ENCODE measurements at places on chromosomes 7 and 10.

GRCh38 chr10:19874791-19875190, 58.6 kb downstream of the PLXDC2 start:
- DNase-seq: no peak

DNA sequence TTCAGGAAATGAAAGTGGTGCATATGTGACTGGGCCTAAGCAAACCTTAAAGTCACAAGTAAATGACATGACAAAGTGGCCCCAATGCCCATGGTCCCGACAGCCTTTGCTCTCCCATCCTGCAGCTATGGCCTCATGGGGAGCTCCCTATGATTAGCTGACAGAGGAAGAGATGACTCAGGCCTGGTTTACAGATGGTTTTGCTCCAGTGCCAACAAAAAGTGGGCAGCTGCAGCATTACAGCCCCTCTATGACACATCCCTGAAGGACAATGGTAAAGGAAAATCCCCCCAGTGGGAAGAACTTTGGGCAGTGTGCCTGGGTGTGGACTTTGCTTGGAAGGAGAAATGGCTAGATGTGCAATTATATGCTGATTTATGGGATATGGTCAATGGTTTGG, 105.1 kb upstream of the ADCY1 start:
- DNase-seq: no peak

GRCh38 chr10:95485056-95485844, 75.9 kb downstream of the SORBS1 start:
- DNase-seq: no peak

DNA sequence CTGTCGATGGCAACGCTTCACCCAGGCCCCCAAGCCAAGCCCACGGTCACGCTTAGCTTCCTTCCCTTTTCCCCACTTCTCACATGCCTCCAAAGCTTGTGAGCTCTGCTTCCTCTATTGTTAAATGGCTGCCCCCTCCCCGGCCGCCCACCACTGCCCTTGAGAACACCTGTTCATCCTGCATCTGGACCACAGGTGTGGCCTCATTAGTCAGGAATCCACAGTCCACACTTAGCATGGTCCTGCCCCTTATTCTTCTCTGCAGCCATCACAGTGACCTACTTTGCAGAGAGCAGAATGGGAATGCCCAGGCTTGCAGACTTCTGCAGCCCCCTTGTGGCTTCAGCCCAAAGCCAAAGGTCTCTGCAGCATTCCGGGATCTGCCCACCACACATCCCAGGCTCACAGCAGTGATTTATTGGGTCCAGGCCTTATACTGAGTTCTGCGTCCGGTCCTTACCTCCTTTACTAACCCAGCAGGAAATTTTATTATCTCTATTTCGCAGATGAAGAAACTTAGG, 66.9 kb downstream of the PTPRE start:
- peak; percentile 55 for DNase-seq

GRCh38 chr10:8311526-8312070, 257.1 kb downstream of the GATA3 start:
- DNase-seq: no peak

DNA sequence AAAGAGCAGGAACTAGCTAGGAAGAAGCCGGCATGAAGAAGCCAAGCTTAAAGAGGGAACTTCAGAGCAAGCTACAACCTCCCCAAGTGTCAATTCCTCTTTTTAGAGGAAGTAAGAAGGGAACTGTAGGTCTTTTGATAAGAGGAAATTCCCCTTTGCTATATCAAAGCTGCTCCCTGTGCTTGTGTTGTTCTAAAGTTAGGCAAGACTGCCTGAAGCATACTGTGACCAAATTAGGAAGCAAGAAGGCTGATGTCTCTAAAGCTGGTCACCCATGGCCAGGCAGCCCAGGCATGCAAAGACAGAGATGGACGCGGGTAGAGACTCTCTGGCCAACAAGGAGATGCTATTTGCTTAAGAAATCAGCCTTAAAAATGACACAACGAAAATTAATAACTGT, 87.9 kb downstream of the RNF216 start:
- DNase-seq: no peak

DNA sequence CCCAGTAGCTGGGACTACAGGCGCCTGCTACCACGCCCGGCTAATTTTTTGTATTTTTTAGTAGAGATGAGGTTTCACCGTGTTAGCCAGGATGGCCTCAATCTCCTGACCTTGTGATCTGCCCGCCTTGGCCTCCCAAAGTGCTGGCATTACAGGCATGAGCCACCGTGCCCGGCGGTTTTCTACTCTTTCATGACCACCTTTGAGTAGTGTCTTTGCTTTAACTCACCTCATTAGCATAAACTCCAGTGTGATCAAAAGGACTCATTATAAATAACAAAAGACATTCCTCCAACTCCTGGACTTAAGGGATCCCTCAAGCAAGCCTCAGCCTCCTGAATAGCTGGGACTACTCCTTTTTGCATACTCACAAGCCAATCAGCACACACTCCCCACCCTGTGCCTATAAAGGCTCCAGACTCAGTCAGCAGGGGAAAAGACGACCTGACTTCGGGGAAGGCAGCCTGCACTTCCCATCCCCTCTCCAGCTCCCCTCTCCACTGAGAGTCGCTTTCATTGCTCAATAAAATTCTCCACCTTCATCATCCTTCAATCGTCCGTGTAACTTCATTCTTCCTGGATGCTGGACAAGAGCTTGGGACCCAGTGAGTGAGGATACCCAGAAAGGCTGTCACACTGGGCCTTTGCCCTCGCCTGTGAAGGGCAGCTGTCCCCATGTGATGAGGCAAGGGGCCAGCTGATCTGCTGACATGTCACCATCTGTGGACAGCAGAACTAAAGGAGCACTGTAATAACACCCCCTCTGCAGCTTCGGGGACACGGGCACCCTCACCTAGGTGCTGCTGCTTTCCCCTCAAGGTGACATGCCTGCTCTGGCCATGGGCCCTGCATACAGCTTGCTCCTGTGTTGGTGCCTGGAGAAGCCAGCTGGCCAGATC, 35.0 kb upstream of the EIF4H start:
- DNase-seq: no peak

- no peak for DNase-seq
Observed at GRCh38 chr7:157193274-157193673, 54.5 kb downstream of the UBE3C start.

DNA sequence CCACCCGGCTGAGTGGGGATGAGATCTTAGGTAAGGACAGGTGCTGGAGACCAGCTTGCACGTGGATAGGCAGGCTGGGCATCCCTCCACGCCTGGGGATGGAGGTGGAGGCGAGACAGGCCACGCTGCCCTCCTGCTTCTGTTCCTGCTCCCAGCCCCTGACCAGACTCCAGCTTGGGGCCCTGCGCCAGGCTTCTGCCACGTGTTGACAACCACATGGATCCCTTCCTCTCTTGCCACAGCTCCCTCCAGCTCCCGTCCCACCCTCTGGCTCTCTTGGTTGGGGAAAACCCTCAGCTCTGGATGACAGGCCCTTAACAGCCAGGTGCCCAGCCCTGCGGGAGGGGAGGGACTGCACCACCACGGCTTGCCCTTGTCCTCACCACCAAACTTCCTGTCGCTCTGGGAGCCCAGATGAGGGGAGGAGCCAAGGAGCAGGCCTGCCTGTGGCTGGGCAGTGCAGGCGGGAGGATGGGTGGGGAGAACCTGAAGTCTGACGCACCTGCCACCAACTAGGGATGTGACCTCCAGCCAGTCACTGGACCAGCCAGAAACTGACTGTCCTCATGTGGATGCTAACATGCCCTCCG, 36.0 kb downstream of the KCNH2 start:
- DNase-seq: no peak

- no peak for DNase-seq
Observed at GRCh38 chr7:157669768-157670351, 333.1 kb downstream of the DNAJB6 start.

GRCh38 chr10:78004215-78005026, 24.9 kb downstream of the POLR3A start:
- no peak for DNase-seq

DNA sequence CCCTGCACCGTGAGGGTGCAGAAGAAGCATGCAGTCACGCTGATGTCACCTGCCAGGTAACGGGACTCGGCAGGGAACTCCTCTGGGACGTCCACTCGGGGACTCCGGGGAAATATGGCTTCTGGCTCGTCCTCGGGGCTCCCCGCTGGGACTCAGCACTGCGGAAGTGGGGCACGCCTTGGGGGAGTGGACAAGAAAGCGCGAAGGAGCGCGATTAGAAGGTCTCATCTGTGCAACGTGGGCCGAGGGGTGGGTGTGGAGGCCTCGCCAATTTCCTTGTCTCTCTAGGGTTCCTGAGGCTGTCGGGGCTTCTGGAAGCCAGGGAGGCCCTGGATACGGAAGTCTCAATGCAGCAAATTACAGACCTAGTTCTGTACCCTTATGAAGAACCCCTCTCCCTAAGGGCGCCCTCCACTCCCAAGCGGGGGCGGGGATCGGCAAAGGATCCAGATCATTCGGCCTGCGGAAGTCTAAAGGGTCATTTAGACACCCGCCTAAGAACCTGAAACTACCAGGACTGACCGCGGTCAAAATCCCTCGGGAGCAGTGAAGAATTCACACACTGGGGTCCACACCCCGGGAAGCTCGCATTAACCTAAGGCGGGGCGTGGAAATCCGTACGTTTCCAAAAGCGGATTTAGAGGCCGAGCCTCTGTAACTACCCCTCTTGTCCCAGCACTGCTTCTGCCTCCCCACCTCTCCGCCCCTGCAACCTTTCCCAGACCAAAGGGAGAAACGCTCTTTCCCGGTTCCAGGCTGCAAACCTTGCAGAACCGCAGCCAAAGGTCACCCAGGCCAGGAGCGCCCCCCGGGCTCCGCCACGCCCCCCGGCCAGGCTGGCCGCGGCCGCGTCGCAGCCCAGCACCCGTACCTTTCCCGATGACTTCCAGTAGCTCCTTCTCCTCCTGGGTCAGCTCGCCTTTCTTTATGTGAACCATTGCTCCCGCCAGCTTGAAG, 640 bp downstream of the ANKMY2 start:
- peak; percentile 79 for DNase-seq

GRCh38 chr7:11648101-11648500, 183.9 kb downstream of the THSD7A start:
- DNase-seq: no peak

DNA sequence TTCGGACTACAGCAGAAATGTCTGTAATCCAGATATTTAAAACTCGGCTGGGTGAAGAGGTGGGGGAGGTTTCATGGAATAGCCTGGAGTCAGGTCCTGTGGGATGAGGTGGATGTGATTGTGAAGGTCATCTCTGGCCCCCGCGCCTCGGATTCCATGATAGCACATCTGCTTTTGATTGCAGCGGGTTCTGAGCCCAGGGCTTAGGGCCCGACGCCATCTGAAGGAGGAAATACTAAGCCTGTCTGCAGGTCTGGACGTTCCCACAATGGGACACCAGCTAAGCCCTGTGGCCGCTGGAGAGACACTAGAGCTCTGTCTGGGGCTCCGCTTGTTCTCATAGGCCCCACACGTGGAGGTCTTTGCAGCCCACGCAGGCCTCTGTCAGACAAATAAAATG, 328.7 kb downstream of the CXCL12 start:
- DNase-seq: no peak

DNA sequence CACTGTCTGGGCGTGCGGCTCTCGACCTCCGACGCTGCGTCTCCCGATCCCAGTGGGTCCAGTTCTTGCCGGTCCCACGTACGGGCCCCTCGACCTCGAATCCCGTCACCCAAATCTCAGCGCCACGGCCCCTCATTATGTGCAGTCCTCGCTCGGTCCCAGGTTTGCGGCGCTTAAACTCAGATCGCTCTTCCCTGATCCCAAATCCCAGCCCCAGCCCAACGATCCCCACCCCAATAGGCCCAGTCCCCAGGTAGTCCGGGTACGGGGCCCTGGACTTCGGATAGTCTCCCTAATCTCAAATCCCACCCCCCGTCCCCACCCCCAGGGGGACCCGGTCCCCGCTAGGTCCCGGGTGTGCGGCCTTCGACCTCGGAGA, 666 bp downstream of the HNRNPF start:
- DNase-seq: peak; percentile 78

GRCh38 chr7:33981671-33982424, 76.5 kb downstream of the BMPER start:
- DNase-seq: no peak

DNA sequence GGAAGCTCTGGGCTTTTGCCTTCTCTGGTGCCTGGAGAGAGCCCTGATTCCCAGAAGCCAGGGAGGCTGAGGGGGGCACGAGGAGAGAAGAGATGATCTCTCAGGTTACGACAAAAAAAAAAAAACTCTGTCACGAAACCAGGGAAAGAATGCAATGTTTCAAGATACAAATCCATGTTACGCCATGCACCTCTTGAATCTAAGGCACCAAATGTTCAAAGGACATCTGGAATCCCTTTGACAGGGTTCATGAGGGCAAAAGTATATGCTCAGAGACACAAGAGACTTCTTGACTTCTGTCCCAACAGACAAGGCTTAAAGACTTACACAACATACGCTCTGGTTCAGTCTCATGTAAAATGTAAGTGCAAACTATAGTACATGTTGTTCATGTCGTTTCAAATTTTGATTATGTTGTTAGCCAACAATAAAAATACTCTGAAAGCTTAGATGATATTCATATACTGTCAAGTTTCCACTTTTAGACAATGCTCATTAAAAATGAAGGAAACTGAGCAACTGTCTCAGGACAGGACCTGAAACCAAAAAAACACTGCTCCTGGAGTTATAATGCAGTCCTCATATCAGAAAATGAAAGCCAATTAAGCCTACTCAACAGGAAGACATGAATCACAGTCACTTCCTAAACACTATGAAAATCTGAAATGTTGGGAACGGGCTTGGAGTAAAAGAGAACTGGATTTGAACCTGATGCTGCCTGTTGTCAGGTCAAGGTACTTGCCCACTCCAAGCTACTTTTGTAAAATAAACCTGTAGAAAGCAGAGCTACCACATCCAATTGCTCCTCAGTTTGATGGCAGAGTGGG, 72.3 kb downstream of the CHCHD3 start:
- DNase-seq: no peak

DNA sequence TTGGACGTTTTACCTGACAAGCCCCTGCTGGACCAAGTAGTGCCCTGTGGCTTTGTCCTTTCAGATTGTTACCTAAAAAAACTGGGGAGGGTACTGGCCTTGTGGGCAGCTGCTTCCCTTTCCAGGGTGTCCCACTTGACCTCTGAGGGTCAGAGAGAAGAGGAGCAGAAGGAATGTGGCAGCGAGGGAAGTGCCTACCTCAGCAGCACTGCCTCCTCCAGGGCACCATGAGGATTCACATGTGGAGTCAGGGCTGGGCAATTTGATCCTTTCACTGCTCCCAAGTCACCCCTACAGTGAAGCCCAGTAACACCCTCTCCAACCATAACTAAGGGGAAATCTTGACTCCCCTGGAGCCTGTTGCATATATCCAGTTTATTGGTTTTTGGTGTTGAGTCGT, 64.6 kb downstream of the ITGB1 start:
- no peak for DNase-seq

DNA sequence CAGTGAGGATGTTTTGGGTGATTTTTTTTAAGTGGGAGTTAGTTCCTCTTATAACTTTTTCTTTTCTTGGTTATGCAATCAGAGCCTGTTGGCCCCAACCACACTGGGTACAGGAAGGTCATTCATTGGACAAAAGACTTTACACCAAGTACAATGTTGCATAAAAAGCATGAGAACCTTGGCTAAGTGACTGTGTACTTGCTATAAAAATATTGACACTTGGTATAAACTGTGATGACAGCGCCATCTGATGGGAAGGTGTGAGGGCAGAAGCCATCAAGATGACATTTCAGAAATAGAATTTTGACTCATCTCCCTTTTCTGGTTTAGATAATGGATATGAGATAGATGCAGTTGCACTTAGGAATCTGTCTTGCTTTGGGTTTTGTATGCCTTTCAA, 126.4 kb upstream of the CCDC6 start:
- no peak for DNase-seq

All from coronary artery (tissue), 2 donors.